WERI-Rb-1 (cell line): ENCODE measurements at places on chromosomes 12 and 14.
A peak's percentile ranks its signal among the peaks of the same experiment; 100 is the strongest.

GRCh38 chr12:24252602-24253001 is 303.1 kb upstream of the SOX5 start:
- no peak for DNase-seq

DNA sequence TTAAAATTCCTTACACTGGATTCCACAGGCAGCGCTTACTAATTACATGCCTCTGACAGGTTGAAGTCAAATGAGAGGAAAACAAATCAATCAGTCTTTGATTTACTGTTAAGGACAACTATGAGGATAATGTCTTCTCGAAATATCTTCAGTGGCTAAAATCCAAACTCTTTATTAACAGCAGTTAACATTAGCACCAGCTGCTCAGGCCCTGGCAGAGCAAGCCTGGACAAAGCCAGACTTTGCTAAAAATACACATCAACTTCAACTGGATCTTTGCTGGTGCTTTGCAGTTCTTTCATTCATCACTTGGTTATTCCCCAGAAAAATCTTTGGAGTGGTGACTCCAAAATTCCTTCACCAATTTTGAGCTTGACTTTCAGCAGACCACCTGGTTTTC is 98.7 kb downstream of the HECTD4 start:
- no peak for DNase-seq

- DNase-seq: no peak
Observed at GRCh38 chr12:11397366-11397765, 2.0 kb upstream of the PRB2 start.

DNA sequence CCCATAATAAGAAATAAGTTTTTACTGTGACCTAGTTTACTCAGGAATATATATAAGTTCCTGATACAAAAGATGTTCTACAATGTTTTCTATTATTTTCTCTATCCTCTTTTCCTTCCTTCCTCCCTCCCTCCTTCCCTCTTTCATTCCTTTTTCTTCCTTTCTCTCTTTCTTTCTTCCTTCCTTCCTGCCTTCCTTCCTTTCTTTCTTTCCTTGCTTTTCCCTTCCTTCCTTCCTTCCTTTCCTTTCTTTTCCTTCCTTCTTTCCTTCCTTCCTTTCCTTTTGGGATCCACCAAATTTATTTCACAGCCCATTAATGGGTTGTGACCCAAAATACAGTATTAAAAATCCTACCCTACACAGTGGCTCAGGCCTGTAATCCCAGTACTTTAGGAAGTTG is 3.9 kb upstream of the VDR start:
- DNase-seq: no peak

- no peak for DNase-seq
Observed at GRCh38 chr12:109488051-109488665, 10.7 kb downstream of the UBE3B start.

- DNase-seq: no peak
Observed at GRCh38 chr12:52355176-52355575, 12.1 kb downstream of the KRT85 start.

DNA sequence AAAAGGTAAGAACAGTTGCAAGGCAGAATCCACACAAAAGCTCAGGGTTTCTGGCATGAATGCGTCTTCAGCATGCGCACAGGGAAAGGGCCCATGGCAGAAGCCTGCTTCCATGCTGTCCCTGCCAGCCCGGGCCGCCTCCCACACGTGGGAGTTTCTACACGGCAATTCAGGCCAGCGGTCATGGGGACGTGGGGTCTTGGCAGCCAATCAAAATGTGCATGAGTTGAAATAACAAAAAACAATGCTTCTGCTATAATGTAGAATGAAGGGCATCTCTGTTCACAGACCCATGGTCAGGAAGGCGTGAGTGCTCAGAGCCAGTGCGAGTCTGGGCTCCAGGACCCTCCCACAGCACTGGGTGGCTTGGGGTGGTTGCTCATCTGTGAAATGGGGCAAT is 28.6 kb downstream of the AMN start:
- DNase-seq: no peak

- no peak for DNase-seq
Observed at GRCh38 chr14:66087231-66087630, 398.9 kb upstream of the CCDC196 start.

DNA sequence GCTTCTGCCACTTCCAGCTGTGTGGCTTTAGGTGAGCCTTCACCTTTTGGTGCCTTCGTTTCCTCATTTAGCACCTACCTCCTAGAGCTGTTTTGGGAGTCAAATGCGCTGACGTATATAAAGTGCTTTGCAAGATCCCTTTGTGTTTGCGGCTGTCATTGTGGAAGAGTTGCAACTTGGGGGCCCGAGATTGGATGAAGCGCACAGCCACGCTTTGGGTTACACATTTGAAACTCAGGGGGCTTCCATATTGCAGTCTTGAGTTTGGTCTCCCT is 636 bp upstream of the ARL6IP4 start:
- no peak for DNase-seq

GRCh38 chr14:54502602-54503001 is 7.1 kb upstream of the CGRRF1 start:
- DNase-seq: no peak

DNA sequence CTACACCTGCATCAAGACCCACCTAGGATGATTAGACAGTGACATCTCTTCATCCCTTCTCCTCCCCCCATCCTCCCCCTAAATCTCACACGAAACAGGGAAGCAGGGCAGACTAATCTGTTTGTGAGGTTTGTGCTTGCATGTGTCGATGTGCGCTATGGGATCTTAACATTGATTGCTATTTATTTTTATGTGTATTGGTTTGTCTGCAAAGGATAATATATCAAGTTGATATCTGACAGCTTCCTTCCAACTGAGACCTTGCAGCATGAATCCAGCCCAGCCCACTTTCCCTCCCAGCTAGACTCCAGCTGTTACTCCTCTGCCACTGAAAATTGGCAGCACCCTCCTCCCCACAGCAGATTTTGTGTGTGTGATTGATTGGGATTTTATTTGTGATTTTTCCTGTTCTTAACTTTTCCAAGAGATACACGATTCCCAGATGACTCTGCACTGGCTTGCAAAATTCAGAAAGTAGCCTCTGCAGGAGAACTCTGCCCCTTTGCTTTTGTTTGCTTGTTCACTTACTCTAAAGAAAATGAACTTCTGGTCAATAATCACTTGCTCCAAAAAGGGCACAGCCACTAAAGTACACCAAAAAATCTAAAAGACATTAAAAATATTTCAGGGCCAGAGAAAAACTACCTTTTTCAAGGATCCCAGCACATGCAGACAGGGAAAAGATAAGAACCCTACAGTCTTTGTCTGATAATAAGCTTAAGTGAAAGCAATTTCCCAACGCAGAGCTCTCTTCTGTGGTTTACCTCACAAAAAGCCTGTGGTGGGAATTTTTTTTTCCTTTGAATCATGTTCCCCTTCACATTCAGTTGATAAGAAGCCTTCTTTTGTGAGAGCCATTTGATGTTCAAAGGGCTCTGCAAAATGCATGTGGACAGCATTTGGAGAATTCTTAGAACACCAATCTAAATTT is 222.1 kb downstream of the RPS29 start:
- no peak for DNase-seq

- DNase-seq: no peak
Observed at GRCh38 chr12:51496895-51497294, 72.3 kb downstream of the SLC4A8 start.

DNA sequence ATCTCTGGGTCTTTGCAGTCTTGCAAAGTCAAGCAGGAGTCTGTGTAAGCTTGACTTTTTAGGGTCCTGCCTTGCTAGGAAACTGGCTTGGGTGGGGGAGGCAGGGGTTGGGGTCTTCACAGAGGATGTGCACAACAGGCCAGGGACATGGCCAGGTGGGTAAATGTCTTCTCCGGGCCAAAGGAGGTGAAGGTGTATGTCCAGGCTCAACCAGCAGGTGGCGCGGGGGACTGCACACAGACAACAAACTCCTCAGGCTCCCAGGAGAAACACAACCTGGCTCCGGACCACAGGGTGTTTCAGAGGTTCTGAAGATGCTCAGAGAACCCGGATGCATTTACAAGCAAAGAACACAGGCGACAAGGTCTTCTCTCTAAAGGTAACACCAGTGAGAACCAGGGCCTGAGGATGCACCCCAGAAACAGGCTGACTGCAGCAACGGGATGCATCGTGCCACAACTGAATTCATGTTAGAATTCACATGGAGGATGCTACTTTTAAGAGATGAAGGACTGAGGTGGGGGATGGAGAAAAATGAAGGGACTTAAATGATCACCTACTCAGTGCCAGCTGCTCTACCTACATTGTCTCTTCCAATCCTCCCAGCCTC is 56.0 kb downstream of the PLEKHG3 start:
- peak; percentile 76 for DNase-seq

DNA sequence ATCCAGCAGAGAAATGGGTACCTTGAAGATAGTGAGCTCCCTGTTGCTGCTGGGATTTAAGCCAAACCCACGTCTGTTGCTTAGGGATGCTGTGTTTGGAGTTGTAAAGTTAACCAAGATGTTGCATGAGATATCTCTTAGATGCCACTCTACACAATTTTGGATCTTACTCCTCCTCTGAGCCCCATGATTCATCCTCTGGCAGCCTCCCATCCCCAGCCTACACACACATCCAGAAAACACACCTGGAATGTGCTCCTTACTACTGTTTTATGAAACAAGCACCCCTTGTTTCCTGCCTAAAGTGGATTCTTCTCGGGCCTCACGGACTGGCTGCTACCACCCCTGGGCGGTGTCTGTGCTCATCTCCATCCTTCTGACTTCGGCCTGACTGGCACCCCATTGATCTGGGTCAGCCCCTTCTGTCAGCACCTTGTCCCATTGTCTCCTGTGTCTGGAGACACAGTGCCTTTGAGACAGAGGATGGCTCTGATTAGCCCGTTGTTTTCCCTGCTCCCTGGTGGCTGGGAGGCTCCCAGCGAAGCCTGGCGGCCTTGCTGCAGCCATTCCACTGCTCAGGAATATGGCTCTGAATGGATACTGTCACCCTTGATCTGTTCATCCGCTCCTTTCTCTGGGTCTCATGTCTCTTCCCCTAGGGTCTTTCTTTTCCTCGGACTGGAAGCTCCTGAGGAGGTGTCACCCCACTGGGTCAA is 24.3 kb downstream of the TSPAN9 start:
- DNase-seq: no peak

DNA sequence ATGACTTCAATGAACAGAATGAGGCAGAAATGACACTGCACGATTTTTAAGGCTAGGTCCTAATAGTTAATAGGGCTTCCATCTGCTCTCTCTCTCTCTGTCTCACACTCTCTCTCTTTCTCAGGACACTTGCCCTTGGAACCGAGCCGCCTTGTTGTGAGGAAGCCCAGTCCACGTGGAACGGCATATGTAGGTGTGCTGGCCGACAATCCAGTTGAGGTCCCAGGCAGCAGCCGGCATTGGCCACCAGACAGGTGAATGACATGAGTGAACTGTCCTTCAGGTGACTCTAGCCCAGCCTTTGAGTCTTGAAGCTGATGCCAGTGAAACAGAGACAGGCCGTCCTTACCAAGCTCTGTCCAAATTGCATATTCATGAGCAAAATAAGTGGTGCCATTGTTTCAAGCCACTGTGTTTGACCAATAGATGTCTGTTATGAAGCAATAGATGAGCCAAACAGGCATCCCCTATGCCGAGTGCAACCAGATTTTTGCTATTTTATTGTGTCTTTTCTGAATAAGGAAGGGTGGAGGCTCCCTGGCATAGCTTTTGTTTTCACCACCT is 217.5 kb upstream of the LHX5 start:
- DNase-seq: no peak

- no peak for DNase-seq
Observed at GRCh38 chr12:59322473-59322872, 273.4 kb upstream of the SLC16A7 start.

GRCh38 chr12:45425426-45425825 is 209.5 kb downstream of the ANO6 start:
- DNase-seq: no peak

GRCh38 chr14:94009767-94010166 is 12.7 kb downstream of the CCDC197 start:
- DNase-seq: no peak

DNA sequence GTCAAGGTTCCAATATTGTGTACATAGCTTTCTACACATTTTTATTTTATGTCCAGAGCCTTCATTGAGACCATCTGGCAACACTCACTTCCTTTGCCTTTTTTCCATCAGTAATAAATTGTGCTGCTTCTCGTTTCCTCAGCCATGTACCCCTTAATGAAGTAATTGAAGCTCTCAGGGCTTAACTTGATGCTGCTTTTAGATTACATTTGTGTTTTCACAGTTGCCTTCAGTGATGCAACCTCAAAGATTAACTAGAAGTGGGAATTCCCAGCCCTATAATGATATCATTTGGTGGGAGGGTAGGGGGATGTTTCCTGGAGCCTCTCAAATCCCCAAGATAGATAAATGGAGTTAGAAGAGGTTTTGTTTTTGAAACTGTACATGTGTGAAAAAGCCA is 80.2 kb upstream of the KRR1 start:
- peak; percentile 57 for DNase-seq

- no peak for DNase-seq
Observed at GRCh38 chr12:66607147-66607546, 71.7 kb downstream of the GRIP1 start.

DNA sequence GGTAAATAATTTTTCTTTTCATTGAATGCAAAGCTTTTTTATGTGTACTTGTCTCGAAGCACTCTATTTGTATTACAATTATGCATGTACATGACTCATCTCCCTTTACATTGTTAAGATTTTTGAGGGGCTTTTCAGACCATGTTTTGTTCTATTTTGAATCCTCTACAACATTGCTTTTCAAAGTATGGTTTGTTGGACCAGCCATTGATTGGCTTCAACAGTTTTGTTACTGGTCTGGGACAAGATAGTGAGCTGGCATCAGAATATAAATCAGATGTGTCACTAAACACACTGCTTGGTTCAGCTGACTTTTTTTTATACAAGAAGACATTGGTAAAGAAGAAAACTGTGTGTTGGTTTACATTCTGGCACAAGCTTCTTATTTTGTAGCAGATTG is 122.3 kb downstream of the MON2 start:
- DNase-seq: no peak

DNA sequence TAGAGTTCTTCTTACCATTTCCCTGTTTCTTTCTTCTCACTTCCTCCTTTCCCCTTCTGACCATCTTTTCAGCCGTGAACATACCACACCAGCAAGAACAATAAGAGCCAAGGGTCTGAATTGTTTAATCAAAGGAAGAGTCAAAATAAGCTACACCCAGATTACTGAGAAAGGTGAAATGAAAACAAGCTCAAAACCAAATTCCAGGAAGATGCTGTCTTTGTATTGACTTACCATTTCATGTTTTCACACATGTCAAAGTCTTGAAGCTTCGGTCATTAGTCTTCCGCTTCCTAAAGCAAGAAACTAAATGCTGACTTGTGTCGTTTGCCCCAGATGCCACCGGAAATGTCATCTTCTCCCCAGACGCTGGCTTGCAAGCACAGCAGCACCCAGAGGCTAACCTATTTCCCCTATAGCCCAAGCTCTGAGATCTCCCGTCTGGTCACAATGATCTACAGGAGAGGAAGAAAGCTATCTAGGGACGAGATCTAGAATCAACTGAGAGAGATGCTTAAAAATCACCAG is 136.5 kb upstream of the AMIGO2 start:
- DNase-seq: no peak

- DNase-seq: no peak
Observed at GRCh38 chr12:114670291-114670980, 13.5 kb downstream of the TBX3 start.
